Stimulated activated CD8-positive, alpha-beta memory T cell treated with anti-CD3 and anti-CD28 coated beads, Interleukin-7, amount 100 ng/mL, for 4 hours (primary cell): ENCODE measurements at places on chromosomes 3 and 15.

GRCh38 chr3:8529181-8529637 is 27.6 kb downstream of the LMCD1 start:
- no peak for DNase-seq

GRCh38 chr3:120349855-120350125 is 636 bp upstream of the LRRC58 start:
- DNase-seq = no peak

GRCh38 chr3:58084166-58084565 is 75.9 kb downstream of the FLNB start:
- DNase-seq = no peak

GRCh38 chr3:187398955-187399354 is 30.8 kb downstream of the RTP4 start:
- no peak for DNase-seq

DNA sequence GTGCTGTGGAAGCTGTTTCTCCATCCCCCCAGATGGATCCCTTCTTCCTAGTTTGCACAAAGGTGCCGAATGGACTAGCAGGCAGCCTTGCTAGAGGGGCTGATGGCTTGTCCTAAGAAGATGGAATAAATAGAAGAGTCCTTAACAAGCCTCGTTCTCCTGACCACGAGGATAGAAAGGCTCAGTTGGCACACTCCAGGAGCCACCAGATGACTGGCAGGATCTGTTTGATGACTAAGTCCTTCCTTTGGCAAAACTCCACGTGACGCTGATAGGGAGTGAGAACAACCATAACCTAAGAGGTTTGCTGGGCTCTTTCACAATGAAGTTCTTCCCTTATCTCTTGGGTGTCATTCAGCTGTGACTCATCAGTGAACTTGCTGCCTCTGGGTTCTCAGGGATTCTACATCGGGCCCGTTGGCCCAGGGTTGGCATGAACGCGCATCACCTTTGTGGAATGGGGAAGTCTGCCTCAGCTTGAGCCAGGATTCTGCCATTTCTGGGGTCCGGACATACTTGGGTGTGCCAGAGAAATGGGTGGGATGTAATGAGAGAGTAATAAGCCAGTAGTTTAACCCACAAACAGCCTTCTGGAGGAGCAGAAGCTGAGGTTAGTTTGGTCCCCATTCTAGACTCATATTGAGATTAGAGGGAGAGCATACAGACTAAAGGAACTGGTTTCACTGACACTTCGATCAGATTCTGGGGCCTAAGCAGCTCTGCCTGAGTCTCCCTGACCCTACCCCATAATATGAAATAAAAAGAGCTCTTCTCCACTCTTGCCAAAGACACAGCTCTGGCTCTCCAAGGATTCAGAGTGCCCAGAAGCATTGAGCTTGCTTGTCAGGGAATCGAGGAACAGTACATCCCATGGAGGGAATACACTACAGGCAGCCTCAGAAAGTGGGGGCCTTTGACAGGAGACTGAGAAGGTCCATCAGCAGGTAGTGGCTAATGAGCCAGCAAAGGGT is 2.0 kb upstream of the MELTF start:
- DNase-seq = no peak

DNA sequence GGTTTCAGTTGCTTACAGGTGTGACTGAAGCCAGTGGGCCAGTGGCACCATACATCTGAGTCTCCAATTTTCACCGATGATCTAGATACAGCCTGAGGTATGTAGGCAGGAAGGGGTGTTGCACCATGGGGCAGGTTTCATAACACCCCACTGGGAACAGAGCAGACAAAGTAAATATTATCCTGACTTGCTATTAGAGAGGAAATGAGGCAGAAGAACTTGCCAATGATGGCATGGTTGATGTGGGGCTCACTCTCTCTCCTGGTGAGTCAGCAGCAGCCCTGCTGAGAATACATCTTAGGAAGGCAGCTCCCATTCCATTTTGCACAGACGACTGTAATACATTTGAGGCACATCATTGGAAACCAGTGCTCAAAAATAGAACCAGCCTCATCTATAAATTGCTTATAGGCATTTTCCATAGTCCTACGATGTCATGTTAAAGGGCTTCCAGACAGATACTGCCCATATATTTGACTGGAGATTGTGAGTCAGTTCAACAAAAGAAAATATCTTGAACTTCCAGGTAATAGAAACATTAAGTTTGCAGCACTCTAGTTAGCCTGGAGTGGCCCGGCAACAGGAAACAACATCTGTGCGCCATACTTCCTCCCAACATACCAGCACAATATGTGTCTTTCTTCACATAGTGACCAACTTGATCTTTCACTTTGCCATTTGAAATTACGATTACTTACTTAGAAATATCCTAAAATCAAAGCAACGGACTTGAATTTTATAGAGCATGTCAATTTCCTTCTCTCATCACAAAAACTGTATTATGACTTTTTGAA is 175.5 kb downstream of the NECTIN3 start:
- DNase-seq = no peak

DNA sequence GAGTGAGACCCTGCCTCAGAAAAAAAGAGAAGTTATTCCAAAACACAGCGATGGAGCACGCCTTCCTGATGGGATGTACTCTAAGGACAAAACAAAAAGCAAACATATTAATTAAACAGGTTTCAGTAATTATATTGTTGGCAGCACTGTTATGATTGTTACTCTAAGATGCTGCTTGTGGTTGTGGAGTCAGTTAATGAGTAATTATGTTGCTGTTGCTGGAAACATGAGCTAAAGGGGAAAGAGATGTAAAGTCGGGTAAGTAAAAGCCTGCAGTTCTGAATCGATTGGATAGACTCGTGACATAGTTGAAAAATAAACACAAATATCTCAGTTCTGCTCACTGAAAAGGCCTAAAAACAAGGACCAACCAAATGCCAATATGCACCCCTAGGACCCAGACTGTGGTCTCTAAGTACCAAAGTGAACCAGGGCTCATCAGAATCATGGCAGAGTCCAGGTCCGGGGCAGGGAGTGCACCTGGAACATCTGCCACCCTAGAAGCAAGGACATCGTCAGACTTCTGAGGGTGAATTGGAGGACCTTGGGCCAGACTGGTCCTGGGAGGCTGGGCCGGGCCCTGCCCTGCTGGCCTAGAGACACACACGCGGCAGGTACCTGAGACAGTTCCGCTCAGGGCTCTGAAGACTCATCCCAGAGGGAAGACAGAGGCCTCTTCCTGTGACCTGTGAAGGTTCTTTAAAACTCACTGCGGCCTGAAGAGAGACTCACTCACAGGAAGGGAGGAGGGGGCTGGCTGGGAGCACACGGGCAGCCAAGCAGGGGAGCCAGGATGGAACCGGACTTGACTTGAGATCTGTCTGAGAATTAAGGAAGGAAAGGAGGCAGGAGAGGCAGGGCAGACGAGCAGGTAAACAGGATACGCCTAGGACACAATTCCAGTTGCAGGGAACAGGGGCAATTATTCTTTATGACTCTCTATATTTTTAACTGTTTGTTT is 140.5 kb downstream of the LRRK1 start:
- DNase-seq = no peak

DNA sequence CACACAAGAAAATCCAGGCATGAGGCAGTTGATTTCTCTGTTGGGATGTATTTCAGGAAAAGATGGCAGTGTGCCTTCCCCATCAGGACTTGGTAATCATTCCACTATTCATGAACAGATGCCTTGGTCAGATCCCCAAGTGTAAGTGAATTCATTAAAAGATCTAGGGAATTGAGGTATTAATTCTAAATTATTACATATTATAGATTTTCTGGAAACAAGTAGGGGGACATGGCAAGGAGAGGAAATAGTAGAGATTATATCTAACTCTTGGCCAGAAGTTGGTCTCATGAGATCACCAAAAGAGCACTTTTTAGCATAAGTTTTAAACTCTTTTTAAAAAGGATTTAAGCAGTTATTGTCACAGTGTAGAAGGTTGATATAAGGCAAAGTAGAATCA is 74.4 kb upstream of the MDFIC2 start:
- DNase-seq = no peak

DNA sequence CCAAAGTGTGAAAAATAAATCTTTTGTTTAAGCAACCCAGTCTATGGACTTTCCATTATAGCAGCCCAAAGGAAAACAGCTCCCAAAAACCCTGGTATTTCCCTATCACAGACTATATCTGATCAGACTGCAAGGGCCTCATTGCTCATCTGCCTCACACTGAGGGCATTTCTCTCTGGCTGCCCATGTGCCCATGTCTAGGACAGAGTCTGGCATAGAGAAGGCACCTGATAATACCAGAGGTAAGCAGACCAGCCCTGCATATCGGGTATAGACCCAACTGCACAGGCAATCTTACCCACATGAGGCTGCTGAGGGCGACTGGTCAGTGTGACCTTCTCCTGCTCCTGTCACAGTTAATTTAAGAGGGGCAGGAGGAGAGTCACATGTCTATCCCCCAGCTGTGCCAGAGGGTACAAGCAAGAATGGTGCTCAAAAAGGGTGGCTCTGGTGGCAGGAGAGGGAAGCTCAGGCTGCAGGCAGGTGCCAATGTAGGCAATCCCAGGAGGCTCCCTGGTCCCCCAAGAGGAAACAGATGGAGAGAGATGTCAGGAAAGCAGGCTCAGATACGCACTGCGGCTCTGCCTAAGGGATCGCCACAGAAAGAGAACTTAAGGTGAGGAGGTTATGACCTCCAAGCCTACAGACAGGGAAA is 3.1 kb downstream of the CSRNP1 start:
- no peak for DNase-seq

GRCh38 chr15:73156431-73157191 is 104.3 kb downstream of the NEO1 start:
- no peak for DNase-seq

DNA sequence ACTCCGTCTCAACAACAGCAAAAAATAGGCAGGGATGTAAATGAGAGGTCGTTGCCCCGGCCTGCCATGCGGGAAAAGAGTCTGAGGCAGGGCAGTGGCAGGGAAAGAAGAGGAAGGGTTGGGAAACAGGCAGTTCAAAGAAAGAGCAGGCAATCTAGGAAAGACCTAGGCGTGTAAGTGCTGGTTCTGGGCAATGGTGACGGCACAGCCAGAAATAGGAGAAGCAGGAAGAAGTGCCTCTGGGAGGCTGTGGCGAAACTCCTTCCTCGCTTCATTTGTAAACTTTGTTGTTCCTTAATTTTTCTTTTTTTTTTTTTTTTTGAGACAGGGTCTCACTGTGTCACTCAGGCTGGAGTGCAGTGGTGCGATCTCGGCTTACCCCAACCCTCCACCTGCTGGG is 4.3 kb downstream of the SLC51A start:
- DNase-seq = no peak
